ENCODE measurements at places on chromosomes 2 and 18. TPM values are rescaled to one million over a fixed set of nuclear protein-coding genes. Genes with fewer than 3 reads are reported as not detected.

DNA sequence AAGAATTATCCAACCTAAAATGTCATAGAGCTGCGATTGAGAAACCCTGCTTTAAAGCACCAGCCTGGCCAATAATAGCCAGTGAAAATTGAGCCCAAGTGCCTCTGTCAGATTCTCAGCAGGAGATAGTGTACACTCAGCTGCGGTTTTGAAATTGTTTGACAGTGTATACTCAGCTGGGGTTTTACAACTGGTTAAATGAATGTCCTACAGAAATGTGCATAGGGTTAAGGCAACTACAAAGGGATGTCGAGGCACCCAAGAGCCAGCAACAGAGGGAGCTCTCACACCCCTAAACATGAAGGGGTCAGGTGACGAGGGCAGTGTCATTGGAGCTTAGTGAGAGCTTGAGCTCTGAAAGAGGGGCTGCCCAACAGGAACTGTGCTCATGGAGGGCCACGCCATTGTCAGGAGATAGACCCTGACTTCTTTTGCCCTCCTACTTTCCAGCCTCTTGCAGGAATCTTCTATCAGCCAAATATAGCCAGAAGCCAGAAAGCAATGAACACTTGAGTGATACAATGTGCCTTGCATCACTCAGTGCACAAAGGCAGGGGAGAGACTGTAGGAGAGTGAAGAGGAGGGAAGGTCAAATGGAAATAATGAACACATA is 15.1 kb downstream of the ACTG2 start:
- DNase-seq = peak; percentile 71

DNA sequence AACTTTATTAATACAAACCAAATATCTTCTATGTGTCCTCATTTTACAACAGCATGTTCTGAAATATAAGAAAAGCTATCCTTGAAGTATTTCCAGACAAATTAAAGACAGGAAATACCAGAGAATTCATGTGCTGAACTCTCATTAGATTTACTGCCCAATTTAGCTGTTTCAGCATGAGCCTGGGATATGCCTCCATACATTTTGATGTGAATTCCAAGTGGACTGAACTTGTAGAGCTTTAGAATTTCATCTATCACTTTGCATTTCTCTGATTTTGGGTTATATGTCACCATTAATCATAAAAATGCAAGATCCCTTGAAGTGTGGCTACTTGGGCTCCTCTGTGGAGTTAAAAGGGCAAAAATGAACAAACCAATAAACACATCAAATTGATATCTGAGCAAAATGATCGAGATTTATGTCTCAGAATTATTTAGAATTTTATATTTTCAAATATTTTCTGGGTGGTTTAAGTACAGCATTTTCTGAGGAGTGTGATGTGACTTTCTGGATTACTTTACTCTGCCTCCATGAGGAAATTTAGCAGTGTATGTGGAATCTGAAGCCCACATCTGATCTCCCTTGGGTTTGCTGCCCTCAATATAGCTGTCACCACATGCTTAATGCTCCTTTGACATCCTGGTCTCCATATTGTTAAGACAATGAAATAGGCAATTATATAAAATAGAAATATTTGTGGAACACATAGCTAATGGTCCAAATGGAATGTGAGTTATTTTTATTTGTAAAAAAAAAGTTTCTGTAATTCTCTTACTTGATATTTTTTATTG is 206.6 kb upstream of the RBMS1 start:
- DNase-seq = no peak

DNA sequence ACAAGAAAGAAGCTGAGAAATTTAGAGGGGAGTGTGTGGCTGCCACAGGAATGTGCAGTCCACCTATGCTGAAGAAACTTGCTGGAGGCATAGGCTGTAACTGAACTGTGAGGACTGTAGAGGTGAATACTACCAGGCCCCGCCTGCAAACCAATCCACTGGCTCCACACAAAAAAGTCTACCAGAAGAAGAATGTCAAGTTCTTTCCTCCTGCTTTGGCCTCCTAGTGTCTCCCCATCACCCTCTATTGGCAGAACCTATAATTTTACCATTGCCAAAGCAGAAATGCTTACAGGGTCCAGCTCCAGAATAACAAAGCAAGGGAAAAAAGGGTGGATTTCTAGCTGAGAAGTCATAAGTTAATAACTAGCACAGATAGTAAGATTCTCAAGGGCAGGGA is 5.9 kb upstream of the ATP5MC3 start:
- DNase-seq = no peak

- no peak for DNase-seq
These were observed 112.0 kb downstream of the QPCT start for GRCh38 chr2:37456479-37456878.

DNA sequence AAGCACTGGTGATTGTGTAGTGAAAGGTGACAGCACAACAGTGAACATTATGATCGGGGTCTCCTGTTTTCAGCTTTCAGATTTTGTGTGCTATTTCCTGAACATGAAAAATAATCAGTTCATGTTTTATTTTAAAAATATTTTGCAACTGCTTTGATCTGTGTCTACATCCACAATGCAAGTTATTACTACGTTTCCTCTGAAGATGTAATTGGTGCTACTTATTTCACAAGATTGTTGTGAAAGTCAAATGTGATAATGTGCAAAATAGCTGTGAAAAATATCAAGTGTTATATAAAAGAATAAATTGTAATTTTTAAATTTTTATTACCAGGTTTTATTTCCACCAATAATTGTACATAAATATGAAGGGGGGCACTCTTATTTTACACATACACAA is 6.1 kb upstream of the GCA start:
- no peak for DNase-seq

- DNase-seq = no peak
These were observed 772.3 kb downstream of the LRRTM4 start for GRCh38 chr2:76749858-76750257.

GRCh38 chr2:43154685-43155084 is 71.7 kb downstream of the ZFP36L2 start:
- DNase-seq = no peak

- no peak for DNase-seq
These were observed 971.3 kb upstream of the FAM98A start for GRCh38 chr2:34570266-34570872.

- no peak for DNase-seq
These were observed 141.6 kb downstream of the TWIST2 start for GRCh38 chr2:238989484-238989883.

DNA sequence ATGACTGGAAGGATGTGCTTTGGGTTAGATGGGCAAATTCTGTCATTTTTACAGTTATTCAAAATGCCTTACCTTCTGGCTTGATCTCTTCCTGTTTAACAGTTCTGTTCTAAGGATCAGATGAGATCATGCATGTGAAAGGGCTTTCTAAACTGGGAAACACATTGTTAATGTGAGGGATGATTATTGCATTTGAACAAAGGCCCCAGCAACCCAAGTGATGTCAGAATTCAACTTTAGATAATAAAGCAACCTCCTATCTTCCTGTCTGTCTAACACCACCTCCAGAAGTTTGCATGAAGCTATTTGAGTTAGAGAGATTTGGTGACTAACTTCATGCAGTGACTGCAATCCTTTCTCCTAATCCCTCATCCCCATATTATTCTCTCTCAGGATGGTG is 77.8 kb upstream of the B3GNT2 start:
- no peak for DNase-seq

DNA sequence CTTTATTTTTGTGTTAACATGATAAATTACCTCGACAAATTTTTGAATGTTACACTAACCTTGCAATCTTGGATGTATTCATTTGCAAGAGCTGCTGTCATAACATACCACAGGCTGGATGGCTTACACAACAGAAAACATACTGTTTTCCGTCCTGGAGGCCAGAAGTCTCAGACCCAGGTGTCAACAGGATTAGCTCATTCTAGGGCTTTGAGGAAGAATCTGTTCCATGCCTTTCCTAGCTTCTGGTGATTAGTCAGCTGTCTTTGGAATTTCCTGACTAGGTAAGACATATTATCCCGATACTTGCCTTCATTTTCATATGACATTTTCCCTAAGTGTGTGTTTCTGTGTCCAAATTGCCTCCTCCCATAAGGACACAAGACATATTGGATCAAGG is 188.6 kb upstream of the CDH19 start:
- no peak for DNase-seq

- peak; percentile 27 for DNase-seq
These were observed 271.3 kb downstream of the LRATD1 start for GRCh38 chr2:14903709-14904374.

DNA sequence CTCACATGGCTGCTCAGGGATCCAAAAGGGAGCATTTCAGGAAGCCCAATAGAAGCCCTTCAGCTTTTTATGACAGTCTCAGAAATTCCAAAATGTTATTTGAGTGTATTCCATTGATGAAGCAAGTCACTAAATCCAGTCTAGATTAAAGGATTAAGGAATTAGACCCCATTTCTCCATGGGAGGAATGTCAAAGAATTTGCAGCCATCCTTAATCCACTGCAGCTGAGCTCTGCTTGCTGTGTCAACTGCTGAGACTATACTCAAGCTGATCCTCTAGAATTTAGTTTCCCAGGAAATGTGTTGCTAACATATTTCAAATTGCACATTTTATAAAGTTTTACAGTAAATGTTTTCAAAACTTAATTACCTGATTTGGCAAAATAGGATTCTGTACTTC is 28.4 kb upstream of the C2orf69 start:
- DNase-seq = no peak

DNA sequence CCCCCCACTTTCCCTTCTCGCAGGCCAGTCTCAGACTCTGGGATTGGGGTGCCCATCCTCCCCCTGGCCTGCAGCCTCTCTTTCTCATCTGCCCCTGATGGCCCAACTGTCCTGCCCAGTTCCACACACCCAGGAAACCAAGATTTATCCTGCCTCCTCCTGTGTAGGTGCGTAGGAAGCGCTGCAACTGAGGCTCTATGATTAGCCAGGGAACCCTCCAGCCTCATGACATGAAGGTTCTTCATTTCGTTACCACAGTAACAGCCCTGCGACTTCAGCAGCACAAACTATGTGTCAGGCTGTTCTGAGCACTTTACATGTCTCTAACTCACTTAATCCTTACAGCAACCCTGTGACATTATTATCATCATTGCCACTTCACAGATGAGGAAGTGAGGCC is 305.9 kb downstream of the CELF4 start:
- no peak for DNase-seq

DNA sequence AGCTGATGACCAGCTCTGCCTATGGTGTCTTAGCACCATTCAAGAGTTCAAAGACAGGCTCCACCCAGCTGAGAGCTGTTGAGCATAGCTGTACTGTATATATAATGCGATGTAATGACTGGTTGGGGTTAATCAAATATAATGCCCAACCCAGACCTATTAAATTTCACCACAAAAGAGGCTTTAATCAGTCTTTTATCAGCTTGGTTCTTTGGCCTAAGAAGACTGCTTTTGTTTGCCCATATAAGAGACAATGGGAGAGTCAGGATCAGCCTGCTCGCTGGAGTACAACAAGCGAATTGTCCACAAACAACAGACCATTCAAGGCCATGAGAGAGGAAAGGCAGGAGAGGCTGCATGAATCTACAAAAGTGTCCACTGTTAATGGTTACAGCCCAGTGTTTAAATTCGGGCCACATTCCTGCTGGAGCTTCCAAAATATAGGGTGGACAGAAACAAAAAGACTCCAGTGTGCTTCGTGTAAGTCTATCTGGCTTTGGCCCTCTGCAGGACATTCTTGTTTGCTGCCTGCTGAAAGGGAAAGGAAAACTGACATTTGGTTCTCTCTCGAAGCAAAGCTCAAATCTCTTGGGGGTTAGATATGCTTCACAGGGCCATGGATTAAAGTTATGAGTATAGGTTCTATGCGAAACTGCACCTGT is 299.0 kb upstream of the FBXO11 start:
- DNase-seq = peak; percentile 67

The DCDC2C gene
- total RNA-seq = not detected

The GALNT13 gene
- total RNA-seq = not detected

The TMEM178A gene
- total RNA-seq = 1.3 TPM

The COL5A2 gene
- total RNA-seq = 0.66 TPM

The ACOXL gene
- not detected for total RNA-seq

The MAP3K19 gene
- total RNA-seq = not detected

The SP5 gene
- total RNA-seq = not detected

The CYTIP gene
- total RNA-seq = 358 TPM
